ENCODE measurements at places on chromosomes 1 and 21. TPM values are rescaled to one million over a fixed set of nuclear protein-coding genes. Genes with fewer than 3 reads are reported as not detected.
A peak's percentile ranks its signal among the peaks of the same experiment; 100 is the strongest.

DNA sequence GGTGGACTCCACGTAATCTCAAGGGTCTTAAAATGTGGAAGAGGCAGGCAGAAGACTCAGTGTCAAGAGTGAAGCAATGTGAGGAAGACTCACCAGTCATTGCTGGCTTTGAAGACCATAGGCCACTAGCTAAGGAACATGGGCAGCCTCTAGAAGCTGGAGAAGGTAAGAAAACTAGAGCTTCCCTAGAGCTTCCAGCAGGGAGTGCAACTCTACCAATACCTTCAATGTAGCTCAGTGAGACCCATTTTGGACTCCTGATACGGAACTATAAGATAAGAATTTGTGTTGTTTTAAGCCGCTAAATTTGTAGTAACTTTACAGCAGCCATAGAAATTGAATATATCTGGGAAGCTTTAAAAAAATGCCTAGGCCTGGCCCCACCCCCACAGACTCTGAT is 18.9 kb downstream of the METTL13 start:
- no peak for DNase-seq

DNA sequence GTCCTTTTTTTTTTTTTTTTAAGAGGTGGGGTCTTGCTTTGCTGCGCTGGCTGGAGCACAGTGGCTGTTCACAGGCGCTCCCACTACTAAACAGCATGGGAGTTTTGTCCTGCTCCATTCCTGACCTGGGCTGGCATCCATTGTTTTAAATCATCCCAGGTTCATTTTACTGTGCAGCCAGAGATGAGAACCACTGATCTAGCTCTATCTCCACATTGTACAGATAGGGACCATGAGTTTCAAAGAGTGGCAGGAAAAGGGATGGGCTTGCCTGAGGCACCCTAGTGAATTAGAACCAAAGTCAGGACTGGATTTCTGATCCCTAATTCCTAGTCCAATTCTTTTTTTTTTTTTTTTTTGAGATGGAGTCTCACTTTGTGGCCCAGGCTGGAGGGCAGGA is 7.2 kb upstream of the TMEM222 start:
- DNase-seq: no peak

GRCh38 chr1:197222025-197222685 is 45.9 kb upstream of the CRB1 start:
- DNase-seq: peak; percentile 65

DNA sequence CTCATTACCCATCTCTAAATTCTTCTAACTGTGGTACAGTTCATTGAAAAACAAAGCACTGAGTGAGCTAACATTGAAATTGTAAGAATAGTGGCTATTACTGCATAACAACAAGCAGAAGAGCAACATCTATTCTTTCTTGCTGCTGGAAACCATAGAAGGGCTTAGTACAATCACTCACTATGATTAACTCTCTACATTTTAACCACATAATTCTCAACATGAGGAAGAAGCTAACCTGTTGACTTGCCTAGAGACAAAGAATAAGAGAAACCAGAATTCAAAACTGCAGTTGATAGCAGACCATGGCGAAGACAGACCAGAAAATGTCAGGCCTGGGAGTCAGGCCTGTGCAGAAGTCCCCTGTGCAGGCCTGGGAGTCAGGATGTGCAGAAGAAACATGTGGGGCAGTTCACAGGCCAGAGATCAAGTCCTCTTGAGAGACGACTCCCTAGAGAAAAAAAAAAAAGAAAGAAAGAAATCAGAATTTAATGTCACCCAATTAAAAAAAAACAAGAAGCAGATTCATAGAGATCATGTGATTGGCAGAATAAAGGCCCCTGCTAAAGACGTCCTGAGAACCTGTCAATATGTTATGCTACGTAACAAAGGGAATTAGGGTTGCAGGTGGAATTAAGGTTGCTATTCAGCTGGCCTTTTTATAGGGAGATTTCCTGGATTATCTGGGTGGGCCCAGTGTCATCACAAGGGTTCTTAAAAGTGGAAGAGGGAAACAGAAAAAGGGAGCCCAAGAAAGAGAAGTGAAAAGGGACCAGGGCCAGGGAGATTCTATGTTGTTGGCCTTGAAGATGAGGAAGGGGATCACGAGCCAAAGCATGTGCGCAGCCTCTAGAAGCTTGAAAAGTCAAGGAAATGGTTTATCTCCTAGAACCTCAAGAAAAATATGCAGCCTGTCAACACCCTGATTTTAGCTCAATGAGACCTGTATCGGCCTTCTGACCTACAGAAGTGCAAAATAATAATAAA is 94.9 kb downstream of the MRPL39 start:
- DNase-seq: no peak

DNA sequence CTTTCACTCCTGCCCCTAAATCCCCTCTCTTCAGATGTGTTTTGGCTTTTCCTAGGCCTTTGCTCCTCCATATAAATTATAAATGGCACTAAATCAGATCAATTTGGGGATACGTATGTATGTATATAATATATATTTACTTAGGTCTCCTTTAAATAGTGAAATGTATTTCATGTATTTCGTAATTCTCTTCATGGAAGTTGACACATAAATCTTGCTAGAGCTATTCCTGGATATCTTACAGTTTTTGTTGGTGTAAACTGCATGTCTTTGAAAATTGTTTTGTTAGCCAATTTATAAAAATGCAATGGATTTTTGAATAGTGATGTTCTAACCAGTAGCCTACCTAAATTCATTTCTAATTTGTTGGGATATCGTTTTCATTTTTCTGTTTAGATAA is 9.0 kb downstream of the RPF1 start:
- no peak for DNase-seq

- no peak for DNase-seq
Measured at GRCh38 chr1:155184835-155185782, 11.5 kb downstream of the TRIM46 start.

DNA sequence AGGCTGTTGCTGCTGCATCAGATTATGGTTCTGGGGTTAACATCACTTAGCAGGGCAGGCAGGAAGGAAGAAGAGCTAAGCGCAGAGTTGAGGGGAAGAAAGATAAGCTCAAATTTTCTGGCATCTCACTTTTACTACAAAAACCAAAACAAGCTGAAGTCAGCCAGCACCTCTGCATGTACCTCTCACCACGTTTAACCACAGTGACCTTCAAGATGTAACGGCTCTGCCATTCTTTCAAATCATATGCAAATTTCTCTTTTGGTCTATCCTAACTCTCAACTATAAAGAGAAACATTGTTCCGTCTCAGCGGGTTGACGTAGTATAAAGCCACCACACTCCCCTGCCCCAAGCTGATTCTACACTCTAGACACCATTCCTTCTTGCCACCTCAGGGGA is 154.4 kb downstream of the OMA1 start:
- DNase-seq: no peak

DNA sequence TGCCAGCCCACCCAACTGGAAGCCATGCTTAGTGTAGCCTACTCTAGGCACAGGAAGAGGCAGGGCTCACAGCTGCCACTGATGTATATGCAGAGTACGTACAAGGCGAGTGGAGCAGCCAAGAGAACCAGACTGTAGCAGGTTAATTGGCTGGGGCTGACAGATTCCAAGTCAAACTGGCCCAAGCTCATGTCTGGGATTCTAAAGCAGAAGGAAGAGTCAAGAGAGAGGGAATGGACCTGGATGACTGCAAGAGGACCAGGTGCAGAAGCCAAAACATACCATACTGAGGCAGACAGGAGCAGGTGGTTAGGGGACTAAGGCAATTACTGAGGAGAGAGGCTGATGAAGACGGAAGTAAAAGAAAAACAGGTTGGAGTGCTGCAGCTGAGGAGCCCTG is 51.3 kb upstream of the LRRN2 start:
- no peak for DNase-seq

DNA sequence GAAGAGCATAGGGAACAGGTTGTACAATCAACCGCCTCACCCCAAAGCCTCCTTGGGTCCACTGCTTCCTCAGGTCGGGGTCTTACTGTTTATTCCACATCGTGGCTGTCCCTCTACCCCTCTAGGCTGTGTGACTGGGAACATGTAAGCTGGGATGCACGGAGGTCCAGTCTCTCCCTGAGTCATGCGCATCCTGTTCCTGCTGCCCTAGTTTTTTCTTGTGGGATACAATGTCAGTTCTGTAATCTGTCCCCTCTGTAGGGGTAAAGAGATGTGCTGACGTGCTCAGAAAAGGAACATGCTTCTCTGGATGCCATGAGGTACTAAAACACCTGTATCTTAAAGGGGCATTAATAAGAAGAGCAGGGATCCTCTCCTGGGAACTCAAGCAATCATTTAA is 66.2 kb downstream of the SLC45A1 start:
- no peak for DNase-seq

- DNase-seq: no peak
Measured at GRCh38 chr1:2166254-2166653, 28.3 kb downstream of the FAAP20 start.

Gene PLEKHN1
- total RNA-seq: 1.6 TPM

Gene EPB41
- total RNA-seq: 21.6 TPM

Gene PODN
- total RNA-seq: 0.53 TPM

Gene SHISAL2A
- total RNA-seq: not detected

Gene AGT
- total RNA-seq: not detected

Gene IFI16
- total RNA-seq: 34.0 TPM

Gene AIRE
- not detected for total RNA-seq

Gene C4BPB
- not detected for total RNA-seq
